ENCODE measurements at places on chromosomes 12 and 14.

DNA sequence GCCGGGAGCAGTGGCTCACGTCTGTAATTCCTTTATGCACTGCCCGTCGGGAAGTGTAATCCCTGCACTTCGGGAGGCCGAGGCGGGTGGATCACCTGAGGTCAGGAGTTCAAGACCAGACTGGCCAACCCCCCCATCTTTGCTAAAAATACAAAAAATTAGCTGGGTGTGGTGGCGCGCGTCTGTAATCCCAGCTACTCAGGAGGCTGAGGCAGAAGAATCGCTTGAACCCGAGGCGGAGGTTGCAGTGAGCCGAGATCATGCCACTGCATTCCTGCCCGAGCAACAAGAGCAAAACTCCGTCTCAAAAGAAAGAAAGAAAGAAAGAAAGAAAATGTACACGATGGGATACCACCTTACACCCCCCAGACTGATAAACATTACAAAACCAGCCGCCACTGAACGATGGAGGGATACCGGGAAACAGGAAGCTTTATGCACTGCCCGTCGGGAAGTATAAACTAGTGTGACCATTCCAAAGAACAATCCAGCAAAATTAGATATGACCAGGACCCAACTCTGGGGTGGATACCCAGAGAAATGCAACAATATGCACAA is 1.1 kb downstream of the ABCD4 start:
- DNase-seq, result no peak

DNA sequence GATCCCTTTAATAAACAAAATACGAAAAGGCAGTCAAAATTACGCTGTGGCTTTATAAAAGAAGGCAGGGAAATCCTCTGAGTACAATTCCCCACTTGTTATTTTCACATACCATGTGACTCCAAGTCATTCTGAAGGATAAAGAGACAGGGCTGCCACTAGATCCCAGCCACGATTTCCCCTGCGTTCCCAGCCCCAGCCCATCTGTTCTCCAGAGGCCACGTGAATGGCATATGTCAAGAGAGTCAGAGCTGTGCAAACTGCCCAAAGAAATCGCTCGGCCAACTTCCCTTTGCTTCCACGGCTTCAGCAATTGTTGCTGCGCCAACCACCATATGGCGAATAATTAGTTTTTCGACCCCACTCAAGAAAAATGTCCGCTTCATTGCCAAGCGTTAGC is 161.3 kb downstream of the C12orf42 start:
- no peak for DNase-seq

- no peak for DNase-seq
Observed at GRCh38 chr14:34482463-34482862, 20.4 kb upstream of the SPTSSA start.

GRCh38 chr14:23531391-23531790 is 20.2 kb downstream of the ZFHX2 start:
- DNase-seq, result no peak

GRCh38 chr12:2411616-2412304 is 359.0 kb downstream of the CACNA1C start:
- DNase-seq, result peak; percentile 76

GRCh38 chr14:101775826-101776225 is 14.3 kb downstream of the PPP2R5C start:
- no peak for DNase-seq

- DNase-seq, result no peak
Observed at GRCh38 chr12:52603314-52603713, 2.1 kb upstream of the KRT72 start.

- DNase-seq, result no peak
Observed at GRCh38 chr12:69821456-69822159, 3.4 kb upstream of the MYRFL start.

DNA sequence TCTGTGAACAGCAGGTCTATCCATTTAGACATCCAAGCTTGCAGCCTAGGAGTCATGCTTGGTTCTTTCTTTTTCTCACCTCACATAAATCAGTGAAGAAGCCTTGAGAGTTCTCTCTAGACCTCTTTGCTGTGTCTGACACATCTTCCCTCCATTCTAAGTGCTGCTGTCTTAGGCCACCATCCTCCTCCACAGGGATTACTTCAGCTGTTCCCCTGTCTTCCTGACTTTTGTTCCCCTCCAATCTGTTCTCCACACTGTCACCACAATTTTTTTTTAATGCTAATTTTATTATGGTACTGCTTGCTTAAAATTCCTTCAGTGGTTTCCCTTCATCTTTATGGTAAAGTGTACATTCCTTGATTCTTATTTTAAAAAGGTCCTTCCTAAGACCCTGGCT is 71.8 kb downstream of the DERA start:
- DNase-seq, result peak; percentile 14

DNA sequence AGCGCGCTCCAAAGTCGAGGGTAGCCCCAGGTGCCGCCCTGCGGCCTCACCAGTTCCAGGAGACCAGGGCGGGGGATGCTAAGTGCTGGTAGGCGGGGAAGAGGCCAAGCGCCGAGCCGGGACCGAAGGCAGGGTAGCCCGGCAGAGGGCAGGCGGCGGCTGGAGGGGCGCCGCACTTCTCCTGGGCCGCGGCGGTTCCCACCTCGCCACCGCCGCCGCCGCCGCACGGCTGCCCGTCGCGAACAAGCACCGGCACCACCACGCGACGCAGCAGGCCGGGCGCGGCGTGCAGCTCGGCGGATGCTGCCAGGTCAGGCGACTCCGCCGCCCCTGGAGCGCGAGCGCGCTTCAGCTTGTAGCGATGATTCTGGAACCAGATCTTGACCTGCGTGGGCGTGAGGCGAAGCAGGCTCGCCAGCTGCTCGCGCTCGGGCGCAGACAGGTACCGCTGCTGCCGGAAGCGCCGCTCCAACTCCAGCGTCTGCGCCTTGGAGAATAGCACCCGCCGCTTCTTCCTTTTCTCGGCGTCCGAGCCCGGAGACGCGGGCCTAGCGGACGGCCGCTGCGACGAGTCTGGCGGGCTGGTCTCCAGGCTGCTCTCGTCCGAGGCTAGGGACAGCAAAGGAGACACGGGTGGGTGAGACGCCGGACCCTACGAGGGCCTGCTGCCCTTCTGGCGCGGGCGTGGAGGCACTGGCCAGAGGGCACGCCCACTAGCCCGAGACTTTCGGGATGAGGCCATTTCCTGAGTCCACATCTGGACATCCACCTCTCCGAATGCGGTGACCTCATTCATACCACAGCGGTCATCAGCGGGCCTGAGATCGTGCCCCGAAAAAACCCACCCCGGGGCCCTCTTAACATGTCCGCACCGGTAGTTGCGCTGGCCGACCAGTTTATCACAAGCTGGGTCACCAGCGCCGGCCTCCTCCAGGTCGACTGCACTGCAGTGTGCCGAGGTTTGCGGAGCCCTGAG is 1.3 kb downstream of the NKX2-8 start:
- DNase-seq, result peak; percentile 91

DNA sequence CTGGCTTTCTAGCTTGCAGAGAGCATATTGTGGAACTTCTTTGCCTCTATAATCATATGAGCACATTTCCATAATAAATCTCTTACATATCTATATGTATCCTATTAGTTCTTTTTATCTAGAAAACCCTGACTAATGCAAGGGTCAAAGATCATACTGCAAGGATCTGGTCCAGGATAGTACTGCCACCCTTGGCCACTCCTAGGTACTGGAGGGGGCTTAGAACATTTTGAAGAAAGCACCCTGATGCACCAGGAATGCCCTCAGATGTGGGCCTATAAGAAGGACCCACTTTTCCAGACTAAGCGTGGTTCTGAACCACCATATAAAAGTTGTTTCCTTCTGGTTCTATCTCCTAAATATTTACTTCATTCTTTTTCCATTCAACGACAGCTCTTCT is 14.6 kb downstream of the ATXN7L3B start:
- DNase-seq, result no peak

DNA sequence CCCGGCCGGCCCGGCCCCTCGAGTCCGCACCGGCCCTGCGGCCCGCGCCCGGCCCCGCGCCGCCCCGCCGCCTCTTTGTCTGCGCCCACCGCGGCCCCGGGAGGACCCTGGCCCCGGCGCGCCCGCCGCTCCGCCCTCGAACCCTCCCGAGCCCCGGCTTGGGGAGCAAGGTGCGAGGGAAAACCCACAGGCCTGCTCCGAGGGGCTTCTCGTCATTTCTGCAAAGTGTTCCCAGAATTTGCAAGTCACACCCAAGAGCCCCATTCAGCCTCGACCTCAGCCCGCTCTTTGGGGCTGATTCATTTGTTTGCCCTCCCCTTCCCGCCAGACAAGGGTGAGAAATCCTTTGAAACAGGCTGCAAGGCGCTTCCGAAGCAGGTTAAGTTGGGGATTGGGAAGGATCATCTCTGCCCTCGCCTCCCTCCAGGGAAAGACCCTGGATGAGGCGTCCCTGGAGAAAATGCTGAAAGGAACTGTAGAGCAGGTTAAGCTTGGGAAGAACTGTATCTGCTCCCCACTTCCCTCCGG is 325 bp upstream of the CLIP1 start:
- DNase-seq, result no peak

DNA sequence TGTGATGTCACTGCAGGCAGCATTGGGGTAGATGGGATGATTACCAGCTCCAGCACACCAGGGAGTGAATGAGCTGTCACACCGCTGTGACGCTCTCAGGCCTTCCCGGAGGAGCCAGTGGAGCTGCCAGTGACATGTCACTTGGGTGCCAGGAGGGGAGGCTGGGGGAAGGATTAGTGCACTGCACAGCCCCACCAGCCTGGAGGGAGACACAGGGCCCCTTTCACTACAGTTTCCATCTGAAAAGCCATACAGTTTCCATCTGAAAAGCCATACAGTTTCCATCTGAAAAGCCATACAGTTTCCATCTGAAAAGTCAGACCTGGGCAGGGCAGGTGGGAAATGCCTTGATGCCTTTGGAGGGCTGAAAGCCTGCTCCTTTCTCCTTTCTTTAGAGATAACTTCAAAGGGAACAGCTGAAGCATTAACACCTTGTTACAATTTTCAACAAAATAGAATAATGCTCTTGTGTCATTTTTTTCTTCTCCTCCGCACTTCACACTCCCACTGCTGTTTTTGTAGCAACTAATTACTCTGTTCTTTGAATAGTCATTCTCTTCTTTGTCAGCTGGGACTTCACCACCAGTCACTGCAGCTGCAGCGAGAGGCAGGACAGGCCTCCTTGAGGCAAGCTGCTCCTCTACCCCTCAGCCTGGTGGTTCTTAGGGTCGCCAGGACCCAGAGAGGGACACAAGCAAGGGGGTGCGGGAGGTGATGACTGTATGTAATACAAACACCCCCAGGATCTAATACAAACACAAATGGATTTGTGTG is 256.9 kb upstream of the RGS6 start:
- peak; percentile 61 for DNase-seq

DNA sequence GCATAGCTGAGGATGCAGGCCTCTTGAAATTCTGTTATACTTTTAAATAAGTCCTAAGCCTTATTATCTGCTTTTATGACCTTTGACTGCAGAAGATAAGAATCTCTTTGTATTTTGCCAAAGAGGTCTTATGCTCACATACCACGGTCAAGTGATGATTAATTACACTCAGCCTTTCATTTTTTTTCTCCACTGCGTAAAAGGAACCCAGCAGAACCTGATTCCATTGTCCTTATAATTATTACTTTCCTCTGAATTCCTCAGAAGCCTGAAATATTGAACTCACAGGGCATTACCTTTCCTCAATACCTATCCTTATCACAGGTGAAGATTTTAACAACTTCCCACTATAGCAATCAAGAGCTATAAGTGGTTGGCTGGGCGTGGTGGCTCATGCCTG is 498.7 kb upstream of the RPL10L start:
- no peak for DNase-seq

GRCh38 chr14:55302367-55303124 is 31.3 kb downstream of the FBXO34 start:
- no peak for DNase-seq

GRCh38 chr14:24231263-24232120 is 675 bp downstream of the NEDD8 start:
- peak; percentile 84 for DNase-seq

DNA sequence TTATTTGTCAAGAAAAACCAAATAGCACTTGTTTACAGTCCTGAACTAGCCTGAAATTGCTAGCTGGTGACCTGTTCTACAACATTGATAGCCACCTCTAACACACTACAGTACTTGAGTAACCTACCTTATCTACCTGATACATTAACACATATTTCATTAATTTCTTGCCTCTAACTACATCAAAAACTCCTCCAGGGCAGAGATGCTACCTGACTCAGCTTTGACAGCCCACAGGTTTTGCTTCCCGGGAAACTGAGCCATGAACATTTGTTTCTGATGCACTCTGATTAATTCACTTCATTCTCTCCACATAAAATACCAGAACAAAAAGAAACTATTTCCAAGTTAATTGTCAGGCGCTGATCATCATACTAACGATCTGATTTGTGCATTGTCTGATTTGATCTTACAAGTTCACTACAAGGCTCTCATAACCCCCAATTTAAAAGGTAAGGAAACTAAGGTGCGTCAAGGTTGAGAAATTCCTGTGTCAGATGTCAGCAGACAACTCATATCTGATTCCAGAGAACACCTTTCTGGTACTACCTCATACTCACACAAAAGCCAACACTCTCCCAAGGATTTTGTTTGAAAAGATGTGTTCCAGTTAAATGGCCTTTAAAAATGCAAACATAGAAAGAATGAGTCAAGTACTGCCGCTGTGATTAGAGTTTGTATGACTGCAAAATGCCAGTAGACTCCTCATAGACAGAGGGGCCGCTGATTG is 768.7 kb downstream of the BCL11B start:
- no peak for DNase-seq

DNA sequence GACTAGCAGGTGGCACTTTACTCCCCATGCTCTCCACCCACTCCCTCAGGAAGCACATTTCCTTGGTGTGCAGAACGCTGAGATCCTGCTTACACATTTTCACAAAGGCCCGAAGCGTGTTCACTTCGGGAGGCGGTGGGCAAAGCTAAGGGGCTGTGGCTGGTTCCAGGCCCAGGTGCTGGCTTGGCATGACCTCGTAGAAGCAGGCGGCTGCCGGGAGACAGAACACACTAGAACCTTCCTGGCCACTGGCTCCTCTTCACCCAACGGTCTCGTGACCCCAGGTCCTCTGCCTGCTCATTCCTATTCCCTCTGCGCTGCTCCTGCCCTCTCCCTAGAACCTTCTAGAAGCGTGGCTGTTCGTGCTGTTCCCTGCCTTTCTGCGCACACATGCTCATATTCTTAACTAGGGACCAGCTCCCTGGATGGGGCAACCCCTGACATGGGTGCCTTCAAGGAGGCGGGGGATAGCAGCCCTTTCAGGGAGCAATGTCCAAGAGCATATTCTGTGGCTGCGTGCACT is 43.3 kb downstream of the ATP23 start:
- no peak for DNase-seq

DNA sequence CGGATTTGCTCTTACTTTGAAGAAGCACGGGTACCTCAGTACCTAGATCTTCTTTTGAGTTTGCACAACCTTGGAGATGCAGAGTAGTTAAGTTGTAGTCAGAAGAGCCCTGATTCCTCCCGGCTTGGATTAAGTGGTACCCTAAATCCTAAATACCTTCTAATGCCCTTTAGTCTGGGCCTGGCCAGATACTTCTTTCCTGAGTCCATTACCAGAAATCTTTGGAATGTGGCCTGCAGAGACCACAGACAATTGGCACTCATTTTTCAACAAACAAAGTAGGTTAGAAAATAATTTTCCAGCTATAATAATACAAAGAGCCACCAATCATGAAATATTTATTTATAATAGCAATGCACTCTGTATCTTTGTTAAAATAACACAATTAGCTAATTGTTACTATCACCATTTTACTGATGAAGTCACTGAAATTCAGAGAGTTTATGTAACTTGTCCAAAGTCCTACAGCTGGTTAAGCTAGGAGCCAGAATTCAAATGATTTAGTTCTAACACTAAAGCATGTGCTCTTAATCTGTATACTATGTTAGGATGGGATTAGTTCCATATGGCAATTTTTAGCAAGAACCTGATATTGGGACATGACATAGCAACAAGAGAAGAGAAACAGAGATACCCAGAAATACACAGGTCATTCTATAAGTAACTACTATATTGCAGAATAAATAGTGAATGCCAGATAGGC is 132.1 kb upstream of the PDZRN4 start:
- DNase-seq, result no peak
